ENCODE measurements at places on chromosomes 5 and 9.

GRCh38 chr9:128902351-128903078 is 18.3 kb upstream of the PHYHD1 start:
- peak; percentile 94 for ATAC-seq

- no peak for ATAC-seq
Measured at GRCh38 chr5:5780253-5780652, 357.8 kb downstream of the ICE1 start.

DNA sequence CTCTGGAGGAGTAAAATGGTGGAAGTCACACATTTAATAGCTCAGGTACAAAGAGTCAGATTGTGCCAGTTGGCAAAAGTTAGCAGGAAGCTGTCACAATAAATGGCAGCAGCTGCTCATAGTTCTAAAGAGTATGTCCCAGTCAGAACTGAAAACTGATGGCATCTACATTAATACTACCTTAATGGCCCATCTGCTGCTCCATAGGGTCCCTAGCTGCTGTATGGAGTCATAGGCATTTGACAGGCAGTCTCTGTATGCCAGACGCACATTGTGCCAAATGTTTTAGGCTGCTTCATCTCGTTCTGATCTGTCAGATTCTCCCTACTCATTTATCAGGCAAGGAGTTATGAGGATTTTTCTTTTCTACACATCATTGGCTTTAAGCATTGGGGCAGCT is 515.8 kb upstream of the ARRDC3 start:
- no peak for ATAC-seq

- no peak for ATAC-seq
Measured at GRCh38 chr5:14545308-14545707, 36.3 kb upstream of the OTULINL start.

DNA sequence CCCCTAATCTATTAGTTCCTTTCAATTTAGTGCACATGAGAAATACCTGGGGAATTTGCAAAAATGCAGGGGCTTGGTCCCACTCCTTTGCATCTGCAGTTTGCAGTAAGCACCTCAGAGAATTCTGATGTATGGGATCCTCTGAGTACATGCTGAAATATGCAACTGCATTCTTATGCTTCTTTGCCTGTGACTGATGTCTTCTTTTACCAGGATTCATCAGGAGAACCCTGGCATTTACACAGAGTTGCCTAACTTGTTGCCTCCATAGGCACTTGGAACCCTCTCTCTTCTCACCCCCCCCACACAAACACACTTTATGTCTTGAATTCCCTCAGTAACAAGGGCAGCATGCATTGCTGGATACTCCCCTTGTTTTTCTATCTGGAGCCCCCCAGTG is 173.1 kb downstream of the KDM4C start:
- ATAC-seq: no peak

Measured in activated CD4-positive, CD25-positive, alpha-beta regulatory T cell treated with anti-CD3 and anti-CD28 coated beads, Interleukin-2, amount 50 U/mL, for 24 hours (primary cell).